Activated CD4-positive, CD25-positive, alpha-beta regulatory T cell treated with anti-CD3 and anti-CD28 coated beads, Interleukin-2, amount 50 U/mL, for 16 hours (primary cell): ENCODE measurements at places on chromosomes 11 and 22.

DNA sequence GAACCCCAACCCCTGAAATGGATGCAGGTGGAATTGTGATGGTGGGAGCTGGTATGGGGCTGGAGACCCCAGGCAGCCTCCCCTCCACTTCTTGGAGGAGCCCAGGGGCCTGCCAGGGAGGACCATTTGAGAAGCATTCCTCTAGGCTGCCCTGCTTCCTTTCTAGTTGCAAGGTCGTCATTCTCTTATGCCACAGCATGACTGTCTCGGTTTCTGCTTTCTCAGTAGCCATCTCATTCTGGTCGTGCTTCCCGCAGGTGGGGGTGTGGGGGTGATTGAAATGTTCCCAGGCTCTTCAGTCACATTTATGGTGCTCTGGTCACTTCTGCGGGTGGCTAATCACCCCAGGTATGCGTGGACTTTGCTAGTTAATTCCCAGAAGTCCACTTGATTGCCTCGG is 223.7 kb upstream of the TBCEL start:
- no peak for DNase-seq

- DNase-seq: no peak
Measured at GRCh38 chr11:132876239-132876638, 656.1 kb downstream of the OPCML start.

- DNase-seq: no peak
Measured at GRCh38 chr11:126655807-126656128, 300.3 kb downstream of the ST3GAL4 start.

GRCh38 chr11:86575208-86575855 is 97.1 kb downstream of the ME3 start:
- no peak for DNase-seq

- DNase-seq: no peak
Measured at GRCh38 chr11:133905677-133906156, 51.1 kb downstream of the IGSF9B start.

- no peak for DNase-seq
Measured at GRCh38 chr11:66316849-66317251, at the start of gene CD248. Gene CD248, minus strand, starts transcription at chr11:66317044. Its CDS starts 17 bp downstream, at chr11:66317027.

DNA sequence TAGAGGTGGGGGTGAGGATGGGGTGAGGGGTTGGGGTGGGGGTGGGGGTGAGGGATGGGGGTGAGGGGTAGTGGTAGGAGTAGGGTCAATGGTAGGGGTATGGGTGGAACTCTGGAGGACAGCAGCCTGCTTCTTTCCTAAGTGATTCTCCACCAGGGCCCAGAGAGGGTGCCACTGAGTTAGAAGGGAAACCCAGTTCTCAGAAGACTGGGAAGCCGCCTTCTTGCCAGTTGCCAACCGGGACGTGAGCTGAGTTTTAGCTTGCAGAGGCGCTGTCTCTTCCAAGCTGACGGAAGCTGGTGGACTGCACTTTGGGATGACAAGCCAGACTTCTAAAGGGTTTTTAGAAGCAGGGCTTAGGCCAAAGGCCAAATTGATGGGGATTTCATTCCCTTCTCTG is 104.4 kb downstream of the NAT10 start:
- DNase-seq: no peak

DNA sequence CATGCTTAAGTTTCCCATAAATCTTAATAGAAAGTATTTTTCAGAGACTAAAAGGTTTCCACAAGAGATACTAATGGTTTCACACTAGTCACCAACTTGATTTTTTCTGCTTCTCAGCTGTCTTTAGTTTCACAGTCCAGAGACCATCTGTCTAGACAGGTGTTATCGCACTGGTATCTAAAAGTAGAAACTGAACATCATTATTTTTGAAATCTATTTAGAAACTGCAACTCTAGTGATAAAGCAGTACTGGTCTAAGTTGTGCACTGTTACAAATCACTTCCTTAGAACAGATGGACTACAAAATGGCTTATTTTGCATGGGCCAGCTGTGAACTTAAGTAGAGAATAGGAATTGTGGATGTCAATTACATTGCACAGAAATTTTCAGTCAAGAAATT is 78.0 kb downstream of the CNTN5 start:
- no peak for DNase-seq
